ENCODE measurements at places on chromosomes 12 and 14.
A peak's percentile ranks its signal among the peaks of the same experiment; 100 is the strongest.

GRCh38 chr14:96567289-96567899, 65.2 kb downstream of the PAPOLA start:
- no peak for DNase-seq

- no peak for DNase-seq
These were observed 233.6 kb upstream of the RGS6 start for GRCh38 chr14:71698673-71699072.

GRCh38 chr12:88306471-88307069, 164.5 kb downstream of the TMTC3 start:
- no peak for DNase-seq

GRCh38 chr12:45125997-45126396, 75.1 kb upstream of the DBX2 start:
- no peak for DNase-seq

GRCh38 chr12:125092872-125093680, 27.8 kb downstream of the AACS start:
- no peak for DNase-seq

DNA sequence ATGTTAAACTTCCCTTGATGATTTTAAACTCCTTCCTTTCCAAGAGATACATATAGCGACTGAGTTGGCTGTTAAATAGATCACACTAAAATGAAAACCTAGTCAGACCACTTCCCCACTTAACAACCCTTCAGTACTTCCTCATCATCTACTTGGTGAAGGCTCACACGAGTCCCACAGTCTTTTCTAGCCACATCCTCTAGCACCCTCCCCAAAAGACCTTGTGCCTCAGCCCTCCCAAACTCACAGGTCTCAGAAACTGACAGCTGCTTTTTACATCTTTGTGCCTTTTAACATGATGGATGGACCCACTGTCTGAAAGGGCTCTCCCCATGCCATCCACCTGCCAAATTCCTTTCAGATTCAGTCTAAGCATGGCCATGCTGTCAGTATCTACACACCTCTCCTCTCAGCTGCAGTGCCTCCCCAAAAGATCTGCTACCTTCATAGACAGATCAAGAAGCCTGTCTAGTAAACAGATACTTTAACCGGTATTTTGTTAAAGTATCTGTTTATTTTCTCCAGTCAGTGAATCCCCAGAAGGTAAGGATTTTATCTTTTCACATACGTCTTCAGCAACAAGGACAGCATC, 65.1 kb upstream of the GPHB5 start:
- DNase-seq = no peak

GRCh38 chr12:101942250-101942605, 64.8 kb downstream of the DRAM1 start:
- DNase-seq = no peak

DNA sequence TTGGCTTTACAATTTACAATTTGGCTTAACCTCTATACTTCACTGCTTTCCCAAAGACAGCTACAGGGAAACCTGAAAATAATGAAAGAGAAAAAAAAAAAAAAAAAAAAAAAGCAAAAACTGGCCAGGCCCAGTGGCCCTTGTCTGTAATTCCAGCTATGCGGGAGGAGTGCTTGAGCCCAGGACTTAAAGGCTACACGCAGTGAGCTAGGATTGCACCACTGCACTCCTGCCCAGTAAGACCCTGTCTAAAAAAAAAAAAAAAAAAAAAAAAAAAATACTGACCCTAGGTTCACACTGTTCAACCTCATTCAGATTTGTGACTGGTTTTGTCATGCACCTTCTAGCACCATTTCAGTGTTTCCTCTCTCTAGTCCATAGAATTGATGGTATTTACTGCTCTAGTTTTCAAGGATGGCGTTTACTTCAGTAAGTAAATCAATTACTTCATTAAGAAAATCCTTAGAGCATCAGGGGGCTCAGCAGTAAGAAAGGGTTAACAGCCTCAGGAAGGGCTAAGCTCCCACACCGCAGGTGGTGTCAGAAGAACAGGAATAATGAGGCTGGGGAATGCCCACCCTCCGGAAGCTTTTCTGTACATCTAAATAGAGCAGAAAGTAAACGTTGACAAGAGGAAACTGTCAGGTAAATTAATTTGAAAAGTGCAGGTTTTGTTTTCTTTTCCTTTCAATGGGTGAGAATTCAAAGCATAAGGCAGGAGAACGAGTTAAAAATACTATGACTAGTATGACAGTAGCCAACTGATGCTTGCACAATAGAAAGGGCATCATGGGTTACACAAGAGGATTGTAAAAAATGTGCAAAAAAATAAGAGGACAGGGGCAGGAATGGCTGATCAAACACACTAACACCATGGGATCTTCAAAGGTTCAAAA, 115.0 kb upstream of the MDM1 start:
- peak; percentile 52 for DNase-seq

- no peak for DNase-seq
These were observed 83.4 kb downstream of the GAS2L3 start for GRCh38 chr12:100656856-100657255.

DNA sequence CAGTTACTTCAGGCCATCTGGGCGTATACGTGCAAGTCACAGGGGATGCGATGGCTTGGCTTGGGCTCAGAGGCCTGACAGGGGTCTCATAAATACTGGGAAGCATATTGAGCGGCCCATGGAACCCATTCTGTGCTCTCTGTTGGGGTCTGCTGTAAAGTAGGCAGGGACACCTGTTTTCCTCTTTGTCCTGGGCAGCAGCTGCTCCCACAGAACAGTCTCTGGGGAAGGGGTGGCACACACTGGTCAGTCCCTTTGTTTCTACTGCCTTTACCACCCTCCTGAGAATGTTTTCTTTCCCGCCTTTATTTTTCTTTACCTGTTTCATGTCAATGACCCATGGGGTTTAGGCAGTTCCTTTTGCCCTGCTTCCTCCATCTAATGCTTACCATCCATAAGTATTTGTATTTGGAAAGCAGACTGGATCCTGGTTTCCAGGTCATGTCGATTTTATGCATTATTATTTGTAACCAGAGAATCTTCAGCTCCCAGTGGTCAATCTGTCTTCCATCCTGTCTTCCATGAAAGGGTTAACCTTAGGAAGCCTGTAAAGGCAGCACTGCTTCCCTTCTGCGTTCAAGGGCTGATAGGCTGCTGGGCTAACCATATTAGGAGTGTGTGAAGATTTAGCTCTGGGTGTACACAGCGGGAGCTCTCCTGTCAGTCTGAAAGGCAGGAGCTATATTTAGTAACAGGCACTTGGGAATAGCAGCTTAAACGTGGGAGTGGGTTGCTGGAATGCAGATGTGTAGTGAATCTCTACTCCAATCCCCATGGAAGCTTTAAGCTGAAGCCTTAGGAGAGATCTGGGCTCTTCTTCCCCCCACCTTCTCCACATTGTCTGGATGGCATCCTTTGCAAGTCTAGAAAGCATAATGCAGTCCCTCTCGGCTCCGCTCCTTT, 124.0 kb downstream of the DYRK2 start:
- DNase-seq = peak; percentile 89

DNA sequence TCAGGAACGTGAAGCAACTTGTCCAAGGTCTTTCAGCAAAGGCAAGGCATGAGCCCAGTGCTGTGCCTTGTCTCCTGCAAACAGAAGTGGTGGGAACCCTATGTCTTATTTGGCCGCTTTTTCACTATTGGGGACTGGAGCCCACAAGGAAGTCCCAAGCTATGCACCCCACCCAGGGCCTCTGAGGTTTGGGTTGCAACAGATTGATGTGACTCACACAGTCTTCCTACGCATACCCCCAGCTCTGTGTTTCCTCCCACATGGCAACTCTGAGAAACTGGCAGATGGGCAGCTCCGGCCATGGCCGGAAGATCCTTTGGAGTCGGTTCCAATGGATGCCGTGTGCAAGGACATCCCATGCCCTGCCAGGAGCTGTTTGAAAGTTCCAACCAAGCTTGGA, 28.3 kb upstream of the CMKLR1 start:
- DNase-seq = no peak

- DNase-seq = no peak
These were observed 166.2 kb downstream of the ADGRD1 start for GRCh38 chr12:131119936-131120335.

- DNase-seq = no peak
These were observed 118.4 kb downstream of the SAMD4A start for GRCh38 chr14:54685286-54685845.

- DNase-seq = no peak
These were observed 13.9 kb upstream of the TCP11L2 start for GRCh38 chr12:106288494-106289195.

All from iPS-NIHi11 (cell line).